HEK293T (cell line): ENCODE measurements at places on chromosomes 6 and 20.

- no peak for DNase-seq
Observed at GRCh38 chr6:34457382-34457741, 8.5 kb upstream of the PACSIN1 start.

DNA sequence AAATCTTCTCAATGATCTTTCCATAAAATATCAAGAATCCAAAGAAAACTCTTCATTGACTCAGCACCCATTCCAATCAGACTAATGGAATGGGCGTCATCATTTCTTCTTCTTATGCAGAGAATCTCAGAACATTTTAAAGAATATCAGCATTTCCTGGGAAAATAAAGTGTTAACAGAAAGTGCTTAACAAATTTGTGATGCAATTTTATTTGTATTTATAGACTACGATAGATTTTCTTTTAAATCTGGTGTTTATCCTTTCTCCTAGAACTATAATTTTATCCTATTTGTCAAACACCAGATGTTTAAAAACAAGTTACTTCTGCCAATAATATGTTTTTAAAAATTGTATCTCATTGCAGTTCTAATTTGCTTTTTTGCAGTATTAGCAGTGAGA, 330.7 kb downstream of the COL12A1 start:
- DNase-seq = no peak

DNA sequence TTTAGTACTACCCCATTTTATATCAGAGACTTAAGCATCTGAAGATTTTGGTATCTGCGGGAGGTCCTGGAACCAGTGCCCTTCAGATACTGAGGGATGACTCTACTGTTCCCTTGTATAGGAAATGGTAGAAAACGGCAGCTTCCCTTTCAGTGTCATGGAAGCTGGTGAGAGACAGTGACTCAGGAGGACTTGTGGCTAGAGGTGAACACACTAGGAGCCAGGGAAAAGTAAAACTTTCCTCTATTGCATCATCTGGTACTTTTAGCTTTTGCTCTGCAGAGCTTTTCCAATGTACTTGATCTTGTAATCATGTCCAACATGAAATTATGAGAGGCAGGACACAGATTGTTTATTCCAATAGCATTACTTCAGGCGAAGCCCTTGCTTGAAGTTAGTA, 45.0 kb downstream of the RNF144B start:
- no peak for DNase-seq

- DNase-seq = peak; percentile 45
Observed at GRCh38 chr6:45416700-45417099, 39.0 kb upstream of the SUPT3H start.

DNA sequence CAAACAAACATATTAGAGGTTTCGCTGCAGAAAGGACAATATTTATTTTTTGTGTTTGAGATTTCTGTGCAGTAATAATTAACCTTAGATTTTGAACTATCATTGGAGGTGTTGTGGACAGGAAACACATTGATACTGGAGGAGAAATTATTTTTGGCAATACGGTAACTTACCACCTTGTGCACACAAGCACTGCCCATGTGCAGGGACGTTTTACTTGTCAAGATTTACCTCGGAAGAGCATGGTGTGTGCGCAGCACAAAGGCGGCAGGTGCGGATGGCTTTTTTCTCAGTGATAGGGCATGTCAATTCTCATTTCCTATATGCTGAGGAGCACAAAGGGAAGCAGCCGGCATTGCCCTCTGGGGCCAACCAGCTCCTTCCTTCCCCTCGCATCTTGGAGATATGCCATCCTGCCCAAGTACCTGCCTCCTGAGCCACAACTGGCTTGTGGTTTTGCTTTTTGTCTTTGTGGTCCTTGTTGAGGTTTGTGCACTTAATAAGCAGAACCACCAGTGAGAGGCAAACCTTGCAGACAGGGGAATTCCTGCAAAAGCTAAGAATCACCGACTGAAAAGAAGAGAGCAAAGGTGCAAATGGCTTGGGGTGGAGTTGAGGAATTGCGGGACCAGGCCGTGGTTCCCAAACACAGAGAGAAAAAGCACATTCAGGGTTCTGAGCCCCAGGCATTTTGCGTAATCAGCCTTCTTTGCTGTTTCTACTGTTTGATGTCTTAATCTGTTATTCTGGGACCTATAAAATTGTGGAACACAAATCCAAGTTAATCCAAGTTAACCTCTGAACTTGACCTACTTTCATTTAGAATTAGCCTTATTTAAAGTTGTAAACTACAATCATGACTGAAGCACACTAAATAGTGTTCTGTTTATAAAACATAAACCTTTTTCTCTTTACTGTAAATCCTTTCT, 21.9 kb downstream of the SAMD5 start:
- no peak for DNase-seq

DNA sequence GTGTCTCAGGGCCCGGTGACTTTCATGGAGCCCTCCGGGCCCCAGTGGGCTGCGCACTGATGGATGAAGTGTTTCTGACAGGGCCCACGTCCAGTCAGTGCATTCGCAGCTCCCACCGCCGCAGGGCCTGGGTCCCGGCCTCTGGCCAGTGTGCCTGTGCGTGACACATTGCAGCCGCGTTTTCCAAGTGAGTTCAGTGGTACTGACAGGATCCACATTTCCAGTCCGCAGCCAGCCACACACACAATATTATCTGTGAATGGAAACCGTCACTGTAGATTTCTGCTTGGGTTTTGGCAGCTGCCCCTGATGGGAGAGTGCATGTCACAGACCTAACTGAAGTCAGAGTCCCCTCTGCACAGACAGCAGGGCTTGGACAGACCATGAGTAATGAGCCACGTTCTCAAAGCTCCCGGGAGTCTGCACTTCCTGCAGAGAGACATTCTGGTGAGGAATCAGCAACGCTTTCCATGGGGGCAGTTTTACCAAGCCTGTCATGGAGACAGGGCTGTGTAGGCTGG, 171.4 kb downstream of the MYLK4 start:
- DNase-seq = no peak

DNA sequence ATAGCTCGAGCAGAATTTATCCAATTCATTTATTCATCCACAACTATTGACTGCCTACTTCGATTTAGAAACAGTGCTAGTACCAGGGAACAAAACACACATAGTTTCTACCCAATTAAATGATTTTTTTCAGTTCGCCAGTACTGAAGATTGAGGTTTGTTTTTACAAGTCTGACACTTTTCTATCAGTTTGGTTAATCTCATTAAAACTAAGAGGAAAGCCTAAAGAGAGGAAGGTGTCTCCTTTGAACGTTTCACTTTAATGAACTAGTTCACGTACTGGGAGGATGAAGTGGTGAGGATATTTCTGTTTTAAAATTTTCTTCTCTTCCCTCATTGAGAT, 570 bp upstream of the ANKS1A start:
- DNase-seq = no peak

DNA sequence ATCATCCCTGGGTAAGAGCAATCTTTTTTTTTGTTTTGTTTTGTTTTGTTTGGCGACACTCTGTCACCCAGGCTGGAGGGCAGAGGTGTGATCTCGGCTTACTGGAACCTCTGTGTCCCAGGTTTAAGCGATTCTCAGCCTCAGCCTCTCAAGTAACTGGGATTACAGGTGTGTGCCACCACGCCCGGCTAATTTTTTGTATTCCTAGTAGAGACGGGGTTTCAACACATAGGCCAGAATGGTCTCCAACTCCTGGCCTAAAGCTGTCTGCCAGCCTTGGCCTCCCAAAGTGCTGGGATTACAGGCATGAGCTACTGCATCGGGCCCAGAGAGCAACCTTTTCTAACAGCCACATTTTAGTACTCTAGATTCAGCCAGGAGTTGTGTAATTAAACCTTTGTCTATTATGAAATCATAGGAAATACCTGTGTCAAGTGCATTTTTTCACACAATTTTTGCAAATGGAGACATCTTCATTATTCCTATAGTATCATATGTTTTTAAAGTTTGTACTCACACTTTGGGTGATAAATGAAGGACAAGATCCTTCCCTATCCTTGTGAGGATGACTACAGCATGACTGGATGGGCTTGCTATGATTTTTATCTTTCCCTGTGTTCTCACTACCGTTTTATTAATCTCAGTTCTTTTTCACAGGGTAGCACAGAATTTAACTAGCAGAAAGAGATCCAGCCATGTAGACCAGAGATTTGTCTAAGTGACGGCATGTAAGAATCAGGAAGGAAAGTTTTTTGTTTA, 82.6 kb downstream of the OR2B2 start:
- no peak for DNase-seq

DNA sequence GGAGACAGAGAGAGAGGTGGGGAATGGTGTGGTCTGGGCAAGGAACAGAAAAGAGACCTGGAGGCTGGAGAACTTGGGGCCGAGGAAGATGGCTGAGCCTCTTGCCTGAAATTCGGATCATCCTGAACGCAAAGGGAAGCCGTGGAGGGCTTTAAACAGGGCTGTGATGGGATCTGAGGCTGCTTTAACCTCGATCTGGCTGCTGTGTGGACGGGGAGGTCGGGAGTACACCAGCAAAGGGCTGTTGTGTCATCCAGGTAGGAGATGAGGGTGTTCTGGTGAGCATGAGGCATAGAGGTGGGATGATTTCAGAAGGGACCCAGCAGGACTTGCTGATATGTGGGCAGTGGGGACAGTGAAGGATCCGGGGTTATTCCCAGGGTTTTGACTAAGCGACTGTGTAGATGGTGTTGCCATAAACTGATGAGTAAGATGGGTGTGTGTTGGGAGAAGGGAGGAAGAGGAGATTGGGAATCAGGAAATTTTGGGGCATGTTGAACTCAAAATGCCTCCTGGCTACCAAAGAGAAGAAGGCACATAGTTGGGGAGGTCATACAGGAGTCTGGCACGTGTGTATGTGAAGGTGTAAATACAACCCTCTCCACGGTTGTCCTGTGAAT, 158.5 kb downstream of the NFATC2 start:
- no peak for DNase-seq

DNA sequence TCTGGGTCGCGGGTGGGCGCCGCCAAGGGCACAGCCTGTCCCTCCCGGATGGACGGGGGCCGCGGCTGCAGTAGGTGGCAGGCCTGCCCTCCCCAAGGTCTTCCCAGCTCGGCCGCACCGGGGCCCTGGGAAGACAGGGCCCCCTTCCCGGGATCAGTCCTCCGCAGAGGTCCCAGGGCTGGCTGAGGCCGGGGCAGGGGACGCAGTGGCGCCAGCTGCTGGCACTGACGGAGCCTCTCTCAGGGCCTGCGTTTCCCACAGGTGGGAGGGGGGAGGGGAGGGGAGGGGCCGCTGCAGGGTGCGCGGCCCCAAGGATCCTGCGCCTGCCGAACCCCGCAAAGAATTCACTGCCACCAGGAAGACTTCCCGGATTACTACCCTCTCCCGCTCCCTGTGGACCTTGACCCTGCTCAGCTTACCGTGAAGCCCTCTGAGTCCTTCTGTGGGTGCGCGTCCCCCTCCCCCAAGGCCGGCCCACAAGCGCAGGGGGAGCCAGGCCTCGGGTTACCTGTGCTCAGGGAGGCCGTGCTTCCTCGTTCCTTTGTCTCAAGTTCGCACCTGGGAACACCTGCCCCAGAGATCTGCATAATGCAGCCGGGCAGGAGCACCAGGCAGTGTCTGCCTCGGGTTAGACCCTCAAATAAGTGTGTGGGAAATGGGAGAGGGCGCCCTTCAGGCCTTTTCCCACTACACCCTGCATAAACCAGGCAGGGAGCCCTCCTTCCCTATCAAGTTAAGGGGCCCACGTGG, 5.1 kb downstream of the LZTS3 start:
- no peak for DNase-seq

GRCh38 chr6:161963634-161964234, 689.9 kb upstream of the AGPAT4 start:
- DNase-seq = no peak

DNA sequence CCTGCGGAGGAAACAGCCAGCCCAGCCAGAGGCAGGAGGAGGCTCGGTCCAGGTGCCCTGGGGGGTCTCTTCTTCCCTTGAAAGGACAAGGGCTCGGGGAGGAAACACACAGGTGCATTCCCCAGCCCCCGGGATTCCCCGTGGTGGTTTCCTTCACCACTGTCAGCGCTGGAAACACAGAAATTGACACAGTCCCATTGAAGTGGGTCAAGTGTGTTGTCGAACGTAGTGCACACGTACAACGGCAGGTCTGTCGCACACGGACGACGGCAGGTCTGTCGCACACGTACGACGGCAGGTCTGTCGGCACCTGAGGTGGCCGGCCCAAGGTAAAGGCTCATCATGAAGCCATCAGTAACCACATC, 80.9 kb downstream of the DLL1 start:
- DNase-seq = no peak

DNA sequence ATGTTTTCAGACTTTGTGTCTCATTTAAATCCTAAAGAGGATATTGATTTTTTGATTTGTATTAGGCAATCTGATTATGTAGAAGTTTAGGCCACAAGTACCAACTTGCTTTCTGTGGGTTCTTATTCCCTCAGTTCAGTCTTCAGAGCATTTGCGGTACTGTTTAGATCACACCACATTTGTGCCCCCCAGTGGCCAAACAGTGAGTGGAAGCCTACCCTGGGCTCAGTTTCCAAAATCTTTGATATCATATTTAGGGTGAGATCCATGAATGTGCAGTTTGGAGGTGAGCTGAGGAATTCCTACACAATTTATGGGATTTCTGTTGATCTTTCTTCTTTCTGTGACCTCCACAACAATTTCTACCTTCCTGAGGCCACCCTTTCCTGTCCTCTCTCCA, 92.3 kb upstream of the FUT9 start:
- DNase-seq = peak; percentile 21

GRCh38 chr6:82025271-82025670, 222.3 kb downstream of the IBTK start:
- DNase-seq = no peak

DNA sequence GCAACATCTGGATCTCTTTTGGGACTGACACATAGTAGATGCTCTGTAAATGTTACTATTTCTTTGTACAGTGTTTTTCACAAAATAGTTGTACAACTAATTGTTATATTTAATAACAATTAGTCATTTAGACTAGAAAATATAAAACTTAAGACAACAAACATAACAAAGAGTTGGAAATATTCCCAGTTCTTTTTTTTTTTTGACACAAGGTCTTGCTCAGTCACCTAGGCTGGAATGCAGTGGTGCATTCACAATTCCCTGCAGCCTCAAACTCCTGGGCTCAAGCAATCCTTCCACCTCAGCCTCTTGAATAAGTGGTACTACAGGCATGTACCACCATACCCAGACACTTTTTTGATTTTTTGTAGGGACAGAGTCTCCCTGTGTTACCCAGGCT, 105.8 kb downstream of the UTRN start:
- DNase-seq = no peak

DNA sequence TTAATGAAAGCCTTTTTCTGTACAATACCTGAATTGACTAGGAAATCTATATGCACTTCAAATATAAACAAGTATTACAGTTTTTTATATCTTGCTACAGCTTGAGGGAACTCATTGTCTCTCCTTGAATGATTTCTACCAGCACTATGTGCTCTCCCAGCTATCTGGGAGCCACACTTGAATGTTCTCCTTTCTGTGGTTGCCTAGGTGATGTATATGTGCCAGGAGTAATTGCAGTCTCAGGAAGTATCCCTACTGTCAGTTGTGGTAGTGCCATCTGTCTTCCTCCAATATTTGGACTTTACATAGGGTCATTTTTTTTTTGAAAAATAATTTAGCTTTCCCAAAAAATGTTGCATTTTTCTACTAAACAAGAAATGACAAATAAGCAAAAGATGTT, 288.0 kb upstream of the PLCB4 start:
- no peak for DNase-seq
